ENCODE measurements at places on chromosomes 1 and 21.

DNA sequence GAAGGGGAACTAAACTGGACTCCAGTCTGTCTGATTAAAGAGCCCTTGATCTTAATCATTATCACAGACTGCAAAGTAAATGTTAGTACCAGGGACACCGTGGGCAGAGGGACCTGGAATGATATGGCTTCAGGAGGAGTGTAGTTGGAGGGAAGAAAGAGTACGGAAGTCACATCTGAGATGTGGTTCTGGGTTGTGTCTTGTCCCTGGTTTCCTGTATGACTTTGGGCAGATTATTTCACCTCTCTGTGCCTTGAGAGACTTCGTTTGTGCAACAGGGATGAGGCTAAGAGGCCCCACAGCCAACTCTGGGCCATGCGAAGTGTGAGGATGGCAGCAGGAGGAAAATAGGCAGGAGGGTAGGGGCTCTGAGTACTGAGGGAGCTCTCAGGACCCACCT lies 76.1 kb upstream of the SLC2A1 start:
- no peak for DNase-seq

DNA sequence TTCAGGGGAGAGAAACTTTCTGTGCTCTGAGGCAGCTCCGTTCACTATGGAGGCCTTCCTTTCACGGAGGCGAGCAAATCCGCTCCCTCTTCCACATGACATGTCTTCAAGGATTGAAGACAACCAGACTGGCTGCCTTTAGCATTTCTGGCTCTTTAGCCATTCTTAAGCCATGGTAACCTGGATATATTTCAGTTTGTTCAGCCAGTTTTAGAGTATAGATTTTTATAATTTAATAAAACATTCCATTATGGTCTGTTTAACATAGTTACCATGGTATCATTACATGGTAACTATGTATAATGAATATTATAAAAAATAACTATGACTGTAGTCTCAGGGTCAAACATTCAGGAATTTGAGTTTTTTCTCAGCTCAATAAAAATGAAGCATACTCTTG lies 54.2 kb upstream of the NFIA start:
- no peak for DNase-seq

- no peak for DNase-seq
Measured at GRCh38 chr1:47637111-47637685, 199.4 kb downstream of the FOXD2 start.

GRCh38 chr1:180525715-180526039 lies 23.3 kb upstream of the ACBD6 start:
- DNase-seq, result no peak

DNA sequence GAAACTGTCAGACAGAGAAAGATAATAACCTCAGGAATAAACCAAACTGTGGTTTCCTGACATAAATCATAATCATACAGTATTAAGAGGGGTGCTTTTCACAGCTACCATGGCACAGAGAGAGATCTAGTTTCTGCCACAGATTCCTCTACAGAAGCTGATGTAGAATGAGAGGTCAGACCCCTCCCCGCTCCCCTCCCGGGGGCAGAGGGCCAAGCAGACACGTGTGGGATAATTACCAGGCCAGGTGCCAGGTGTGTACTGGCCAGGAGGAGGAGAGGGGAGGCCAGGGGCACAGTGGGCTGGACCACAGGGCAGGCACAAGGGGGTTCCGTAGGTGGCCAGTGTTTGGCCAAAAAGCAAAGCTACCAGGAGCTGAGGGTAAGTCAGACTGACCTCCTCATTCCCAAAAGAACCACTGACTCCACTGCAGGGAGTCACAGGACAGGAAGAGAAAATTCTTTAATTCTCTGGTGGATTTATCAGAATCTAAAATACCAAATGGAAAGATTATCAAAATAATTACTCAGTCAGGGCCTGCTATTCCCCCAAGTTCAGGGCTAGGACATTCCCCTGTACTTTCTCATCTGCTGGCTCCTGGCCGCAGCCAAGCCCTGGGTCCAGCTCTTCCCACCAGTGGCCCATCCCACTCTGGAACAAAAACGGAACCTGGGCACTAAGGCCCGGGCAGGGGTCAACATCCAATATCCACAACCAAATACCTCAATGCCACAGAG lies 30.0 kb downstream of the C2CD2 start:
- no peak for DNase-seq
